GM20000 (cell line): ENCODE measurements at places on chromosomes 11 and 22.

DNA sequence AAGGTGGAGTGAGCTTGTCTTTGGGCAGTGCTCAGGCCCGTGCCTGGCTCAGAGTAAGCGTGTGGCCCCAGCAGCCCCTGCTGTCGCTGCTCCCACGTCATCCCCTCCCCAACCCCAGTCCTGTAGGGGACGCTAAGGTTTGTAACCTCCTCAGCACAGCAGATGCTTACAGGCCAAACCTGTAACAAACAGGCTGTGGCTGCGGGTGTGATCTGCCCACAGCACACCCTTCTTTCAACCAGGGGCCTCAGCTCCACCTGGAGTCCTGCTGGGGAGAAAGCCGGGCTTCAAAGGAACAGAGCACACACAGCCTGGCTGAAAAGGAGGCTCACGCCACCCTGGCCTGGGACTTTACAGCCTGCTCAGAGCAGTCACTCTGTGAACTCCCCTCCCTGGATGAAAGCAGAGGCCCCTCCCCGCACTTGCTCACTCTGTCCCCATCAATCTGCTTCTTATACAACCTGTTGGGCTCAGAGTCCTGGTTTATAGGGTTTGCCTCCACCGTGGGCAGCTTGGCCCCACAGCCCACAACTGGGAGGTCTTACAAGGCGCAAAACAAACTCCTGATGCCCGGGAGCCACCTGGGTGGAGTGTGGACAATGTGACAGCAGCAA lies 54.3 kb downstream of the SCUBE1 start:
- DNase-seq, result no peak

DNA sequence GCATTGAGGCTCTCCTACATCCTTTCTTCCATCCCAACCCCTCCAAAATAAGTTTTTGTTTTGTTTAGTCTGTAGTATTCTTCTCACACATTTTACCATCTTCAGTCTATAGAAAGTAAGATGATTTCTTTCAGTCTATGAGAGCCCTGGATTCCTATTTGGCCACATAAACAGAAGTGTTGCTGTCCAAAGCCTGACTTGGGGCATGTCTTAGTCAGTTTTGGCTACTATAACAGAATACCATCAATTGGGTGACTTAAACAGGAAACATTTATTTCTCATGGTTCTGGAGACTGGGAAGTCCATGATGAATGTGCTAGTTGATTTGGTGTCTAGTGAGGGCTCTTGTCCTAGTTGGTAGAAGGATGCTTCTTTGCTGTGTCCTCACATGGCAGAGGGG lies 146.8 kb upstream of the DDI1 start:
- no peak for DNase-seq

DNA sequence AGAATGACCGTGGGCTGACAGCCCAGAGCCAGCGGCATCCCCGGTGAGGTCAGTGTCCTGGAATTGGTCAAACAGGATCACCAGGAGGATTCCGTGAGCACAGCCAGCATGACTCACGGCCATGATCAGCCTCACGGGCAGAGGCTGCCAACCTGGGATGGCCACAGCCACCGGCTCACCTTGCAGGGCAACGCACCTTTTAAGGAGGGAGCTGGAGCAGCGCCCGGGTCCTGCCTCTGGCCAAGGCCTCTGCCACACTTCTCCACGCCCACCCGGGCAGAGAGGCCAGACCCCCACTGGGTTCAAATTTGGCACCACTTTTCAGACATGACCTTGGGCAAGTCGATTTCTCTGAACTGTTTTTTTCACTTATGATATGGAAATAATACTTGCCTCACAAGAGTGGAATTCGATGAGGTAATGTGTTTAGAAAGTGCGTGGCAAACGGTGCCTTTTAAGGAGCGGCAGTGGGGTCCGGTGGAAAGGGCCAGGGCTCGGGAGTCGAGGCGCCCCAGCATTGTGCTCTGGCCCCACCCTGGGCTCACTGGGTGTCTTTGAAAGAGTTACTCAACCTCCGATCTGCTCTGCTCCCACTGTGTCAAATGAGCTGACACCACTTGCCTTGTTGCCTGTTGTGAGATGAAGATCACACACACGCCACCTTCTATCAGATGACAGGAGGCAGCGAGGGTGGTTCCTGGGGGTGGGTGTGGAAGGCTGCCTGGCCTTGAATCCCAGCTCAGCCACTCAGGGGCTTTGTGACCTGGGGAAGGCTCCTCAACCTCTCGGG lies 16.0 kb downstream of the TXN2 start:
- peak; percentile 4 for DNase-seq

DNA sequence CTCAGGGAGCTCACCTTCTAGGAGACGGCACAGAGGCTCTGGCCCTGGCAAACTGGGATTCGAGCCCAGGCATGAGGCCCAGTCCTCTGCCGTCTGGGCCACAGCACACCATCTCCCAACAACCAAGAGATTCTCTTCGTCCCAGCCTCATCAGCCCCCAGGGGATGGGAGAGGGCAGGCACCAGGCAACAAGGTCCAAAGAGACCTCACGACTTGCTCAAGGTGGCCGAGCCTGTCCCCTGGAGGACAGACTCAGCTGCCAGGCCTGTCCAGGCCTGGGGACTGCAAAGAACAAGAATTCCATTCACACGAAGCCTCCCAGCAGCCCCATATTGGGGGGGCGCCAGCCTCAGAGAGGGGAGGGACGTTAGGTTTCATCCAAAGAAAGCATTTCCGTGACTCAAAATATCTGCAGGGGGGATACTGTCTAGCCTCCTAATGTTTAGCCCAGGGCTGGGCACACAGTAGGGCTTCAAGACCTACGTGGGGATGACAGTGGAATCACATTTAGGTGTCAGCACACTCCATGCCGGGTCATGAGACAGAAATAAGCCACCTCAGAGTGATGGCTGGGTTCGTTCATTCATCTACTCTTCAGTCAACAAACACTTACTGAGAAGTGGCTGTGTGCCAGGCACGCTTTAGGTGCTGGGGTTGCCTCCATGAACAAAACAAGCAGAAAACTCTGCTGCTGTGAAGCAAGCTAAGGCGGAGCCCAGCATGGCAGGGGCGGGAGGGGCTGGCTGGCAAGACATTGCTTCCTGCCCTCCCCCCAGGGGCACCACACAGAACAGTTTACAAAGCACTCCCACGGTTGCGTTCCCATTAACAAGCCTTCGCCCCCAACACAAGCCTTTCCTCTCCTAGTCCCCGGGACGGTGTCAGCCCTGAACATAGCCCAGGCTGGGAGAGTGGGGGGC lies 1.2 kb downstream of the CARNS1 start:
- DNase-seq, result no peak

DNA sequence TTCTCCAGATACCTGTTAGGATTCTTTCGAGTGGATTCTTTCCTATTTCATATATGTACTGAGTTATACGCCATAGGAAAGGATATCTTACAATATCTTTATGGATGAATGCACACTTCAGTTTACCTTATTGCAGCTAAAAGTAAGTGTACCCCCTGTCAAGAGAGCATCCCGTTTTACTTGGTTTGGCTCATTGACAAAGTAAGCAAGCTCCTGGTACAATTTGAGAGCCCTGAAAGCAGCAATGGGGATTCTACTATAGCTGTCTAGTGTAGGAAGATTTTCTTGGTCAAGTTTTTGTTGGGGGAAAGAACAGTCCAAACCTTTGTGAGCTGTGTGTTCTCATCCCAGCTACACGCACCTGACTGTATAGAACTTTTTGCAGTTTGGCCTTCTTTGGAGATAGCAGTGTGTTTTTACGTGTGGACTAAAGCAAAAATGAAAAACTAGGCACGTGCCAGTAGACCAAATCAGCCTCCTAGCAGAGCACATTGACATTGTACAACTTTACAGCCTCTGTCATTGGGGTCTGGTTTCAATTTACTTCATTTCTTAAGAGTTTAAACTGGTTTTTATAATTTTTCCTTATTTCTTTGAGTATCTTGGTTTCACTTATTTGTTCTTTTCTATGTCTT lies 44.0 kb downstream of the PPP6R3 start:
- DNase-seq, result no peak
